ENCODE measurements at places on chromosomes 7 and 10.
A peak's percentile ranks its signal among the peaks of the same experiment; 100 is the strongest.

- DNase-seq = no peak
Observed at GRCh38 chr7:129169171-129169671, 19.2 kb upstream of the SMO start.

DNA sequence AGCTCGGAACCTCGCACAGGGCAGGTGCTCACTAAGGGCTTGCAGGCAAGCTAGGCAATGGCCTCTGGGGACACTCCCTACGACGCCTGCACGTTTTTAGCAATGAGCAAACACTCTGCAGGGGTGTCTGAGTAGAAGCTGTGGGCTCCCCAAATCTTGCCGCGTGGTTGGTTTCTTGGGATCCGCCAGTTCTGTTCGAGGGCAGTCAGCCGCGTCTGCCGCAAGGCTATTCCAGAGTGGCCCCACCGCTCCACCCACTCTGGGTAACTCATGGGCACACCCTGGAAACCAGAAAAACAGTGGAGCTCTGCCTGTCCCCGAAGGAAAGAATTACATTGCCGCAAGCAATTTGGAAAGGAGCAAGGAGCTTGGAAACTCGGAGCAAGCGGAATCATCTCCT, 189.3 kb upstream of the LYZL2 start:
- no peak for DNase-seq

GRCh38 chr10:29804025-29804852, 169.5 kb upstream of the SVIL start:
- DNase-seq = peak; percentile 87

DNA sequence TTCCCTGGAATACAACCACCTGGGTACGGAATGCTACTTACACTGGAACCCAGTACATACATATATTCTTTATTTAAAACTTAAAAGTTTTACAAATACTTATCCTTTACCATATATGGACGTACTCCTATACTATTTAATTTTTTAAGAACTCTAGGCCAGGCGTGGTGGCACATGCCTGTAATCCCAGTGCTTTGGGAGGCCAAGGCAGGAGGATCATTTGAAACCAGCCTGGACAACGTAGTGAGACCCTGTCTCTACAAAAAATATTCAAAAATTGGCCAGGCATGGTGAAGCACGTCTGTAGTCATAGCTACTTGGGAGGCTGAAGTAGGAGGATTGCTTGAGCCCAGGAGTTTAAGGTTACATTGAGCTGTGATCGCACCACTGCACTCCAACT, 2.0 kb downstream of the RBM28 start:
- no peak for DNase-seq

- DNase-seq = no peak
Observed at GRCh38 chr10:112801748-112802147, 148.3 kb upstream of the TCF7L2 start.

DNA sequence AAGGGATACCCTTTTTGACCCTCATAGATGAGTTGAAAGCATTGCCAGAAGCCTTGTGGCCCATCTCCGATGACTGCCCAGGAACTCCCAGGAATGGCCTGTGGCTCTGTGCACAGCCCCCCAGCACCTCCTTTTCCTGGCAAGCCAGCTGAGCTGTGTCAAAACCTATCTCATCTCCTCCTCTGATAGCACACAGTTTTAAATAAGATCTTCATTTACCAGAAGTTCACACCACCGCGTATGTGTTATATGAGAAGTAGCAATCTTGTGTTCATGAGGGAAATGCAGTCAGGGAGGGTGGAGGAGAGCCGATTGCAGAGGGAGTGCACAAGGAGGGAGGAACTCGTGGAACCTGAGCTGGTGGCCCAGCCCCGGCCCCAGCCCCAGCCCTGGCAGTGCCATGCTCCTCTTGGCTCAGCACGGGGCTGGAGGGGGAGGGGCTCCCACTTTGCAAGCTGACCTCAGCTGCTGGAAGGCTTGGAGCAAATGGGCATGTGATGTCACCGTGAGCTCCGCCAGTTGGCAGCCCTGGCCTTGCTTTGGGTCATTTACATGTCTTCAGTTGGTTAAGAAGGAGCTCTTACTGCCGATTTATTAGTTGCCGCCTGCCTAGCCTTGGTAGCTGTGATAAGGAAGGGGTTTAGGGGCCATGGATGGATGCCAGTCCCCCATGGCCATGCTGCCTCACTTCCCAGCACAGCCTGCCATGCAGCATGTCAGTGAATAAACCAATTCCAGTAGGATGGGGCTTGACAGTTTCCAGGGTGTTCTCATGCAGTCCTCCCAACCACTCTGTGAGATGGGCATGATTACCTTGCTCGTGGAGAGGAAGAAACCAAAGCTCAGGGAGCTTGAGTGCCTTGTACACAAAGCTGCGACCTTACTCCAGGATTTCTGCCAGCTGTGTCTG, 20.0 kb downstream of the UNC5B start:
- DNase-seq = no peak

- DNase-seq = no peak
Observed at GRCh38 chr10:13969792-13970140, 361.0 kb downstream of the FRMD4A start.

DNA sequence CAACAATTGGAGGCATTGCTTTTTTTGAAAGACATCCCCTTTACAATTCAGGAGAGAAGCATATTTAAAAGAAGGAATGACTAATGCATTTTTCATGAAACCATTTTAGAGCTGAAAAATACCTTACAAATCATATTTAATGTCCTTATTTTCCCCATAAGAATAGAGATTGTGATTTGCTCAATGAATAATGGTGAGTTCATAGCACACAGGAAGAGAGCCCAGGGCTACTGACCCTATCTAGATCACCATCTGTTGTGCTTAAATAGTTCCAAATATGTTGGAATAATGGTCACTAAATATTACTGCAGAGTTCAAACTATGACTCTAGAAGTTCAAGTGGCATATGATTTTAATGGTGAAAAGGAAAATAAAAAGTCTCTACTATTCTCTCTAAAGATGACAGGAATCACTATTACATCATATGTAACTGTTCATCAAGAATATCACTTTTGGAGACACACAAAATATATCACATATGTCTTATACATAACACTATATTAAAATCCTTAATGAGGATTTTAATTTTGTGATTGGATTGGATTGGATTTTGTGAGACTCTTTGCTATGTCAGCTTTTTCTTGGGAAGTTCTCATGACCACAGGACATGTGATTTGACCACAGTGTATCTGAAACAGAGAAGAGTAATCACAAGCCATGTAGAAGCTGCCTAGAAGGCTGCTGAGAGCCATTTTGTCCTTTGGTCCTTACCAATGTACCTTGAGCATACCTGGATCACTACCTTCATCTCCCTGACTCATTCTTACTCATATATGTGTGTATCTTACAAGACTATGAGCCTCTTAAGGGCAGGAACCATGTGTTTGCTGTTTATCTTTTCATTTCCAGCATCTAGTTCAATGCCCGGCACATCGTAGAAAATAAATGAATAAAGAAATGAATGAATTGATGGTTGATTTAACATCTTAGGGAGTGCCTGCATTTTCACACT, 26.4 kb downstream of the SLC16A9 start:
- no peak for DNase-seq

DNA sequence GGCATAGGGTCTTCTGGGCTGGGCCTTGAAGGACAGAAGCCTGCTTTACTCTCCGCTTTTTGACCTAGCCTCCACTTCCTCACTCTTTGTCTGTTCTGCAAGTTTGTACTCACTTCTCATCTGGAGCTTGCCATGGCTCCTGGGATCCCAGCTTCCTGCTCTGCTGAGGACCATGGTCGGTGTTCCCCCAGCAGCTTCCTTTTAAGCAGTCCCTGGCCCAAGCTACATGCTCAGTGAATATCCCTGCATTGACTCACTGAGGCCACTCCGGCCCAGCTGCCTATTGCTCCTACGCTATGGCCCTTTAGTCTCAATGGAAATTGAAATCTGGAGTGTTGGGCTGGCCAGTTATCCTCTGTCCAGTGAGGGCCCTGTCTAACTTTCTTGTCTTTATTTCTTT, 427.7 kb downstream of the RPS24 start:
- no peak for DNase-seq

- no peak for DNase-seq
Observed at GRCh38 chr7:44867073-44867995, 18.0 kb downstream of the PURB start.

GRCh38 chr10:71201849-71202248, 10.5 kb upstream of the UNC5B start:
- no peak for DNase-seq

- no peak for DNase-seq
Observed at GRCh38 chr10:69663369-69663947, 33.4 kb downstream of the FAM241B start.

- DNase-seq = no peak
Observed at GRCh38 chr7:151080067-151080521, 515 bp downstream of the FASTK start.

GRCh38 chr7:73894733-73895551, 34.0 kb downstream of the TMEM270 start:
- peak; percentile 94 for DNase-seq

DNA sequence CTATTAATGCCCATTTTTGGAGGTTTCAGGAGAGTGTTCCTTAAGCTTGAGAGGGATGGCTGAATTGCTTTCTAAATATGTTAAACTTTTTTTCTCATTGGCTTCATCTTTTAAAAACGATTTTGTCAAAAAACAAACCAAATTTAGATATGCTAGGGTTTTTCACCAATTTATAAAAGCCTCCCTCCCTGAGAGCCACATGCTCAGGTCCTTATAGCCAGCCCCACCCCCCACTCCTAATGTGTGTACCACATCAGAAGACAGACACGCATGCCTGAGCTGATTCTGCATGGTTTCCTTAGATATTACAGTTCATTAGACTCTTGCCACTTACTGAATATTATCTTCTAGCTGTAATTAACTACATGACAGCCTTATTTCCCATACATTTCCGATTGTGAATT, 2.0 kb downstream of the CUL1 start:
- DNase-seq = no peak

GRCh38 chr7:148044173-148044572, 546.4 kb upstream of the C7orf33 start:
- no peak for DNase-seq

DNA sequence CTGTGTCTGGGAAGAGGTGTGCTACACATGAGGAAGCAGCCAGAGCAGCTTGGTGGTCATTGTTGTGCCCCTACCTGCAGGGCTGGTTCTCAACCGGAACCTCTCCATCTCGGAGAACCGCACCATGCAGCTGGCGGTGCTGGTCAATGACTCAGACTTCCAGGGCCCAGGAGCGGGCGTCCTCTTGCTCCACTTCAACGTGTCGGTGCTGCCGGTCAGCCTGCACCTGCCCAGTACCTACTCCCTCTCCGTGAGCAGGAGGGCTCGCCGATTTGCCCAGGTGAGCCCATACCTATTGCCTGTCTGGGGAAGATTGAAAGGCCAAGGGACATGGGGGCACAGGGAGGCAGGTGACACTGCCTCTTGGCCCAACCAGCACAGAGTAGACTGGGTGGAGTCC, 29.3 kb upstream of the CSGALNACT2 start:
- DNase-seq = no peak

DNA sequence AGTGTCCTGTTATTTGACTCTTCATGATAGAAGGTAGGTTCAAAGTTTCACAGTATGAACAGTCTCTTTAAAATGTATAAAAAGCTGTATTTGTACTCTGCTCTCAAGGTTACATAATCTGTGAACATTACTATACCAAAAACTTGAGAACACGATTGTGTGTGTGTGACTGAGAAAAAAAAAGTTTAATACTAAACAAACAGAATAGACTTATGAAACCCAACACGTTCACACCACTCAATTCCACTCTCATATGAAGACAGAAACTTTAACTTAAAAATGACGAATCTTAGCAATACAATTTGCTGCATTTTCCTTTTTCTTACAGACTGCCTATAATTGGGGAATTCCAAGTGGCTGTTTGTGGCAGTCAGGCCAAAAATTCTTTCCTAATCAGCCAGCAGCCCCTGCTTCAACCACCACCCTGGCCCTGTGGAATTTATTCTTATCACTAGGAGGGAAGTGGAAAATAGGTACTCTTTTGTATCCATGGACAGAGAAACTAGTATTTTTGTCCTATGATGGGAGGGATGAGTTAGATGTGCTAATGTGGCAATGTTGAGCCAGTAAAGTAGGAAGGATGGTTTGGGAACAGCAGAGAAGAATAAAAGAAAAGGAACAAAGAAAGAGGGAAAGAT, 42.8 kb downstream of the MINDY3 start:
- no peak for DNase-seq

- DNase-seq = peak; percentile 79
Observed at GRCh38 chr10:77163670-77164348, 473.8 kb downstream of the KCNMA1 start.

- no peak for DNase-seq
Observed at GRCh38 chr10:77291596-77292505, 345.8 kb downstream of the KCNMA1 start.

DNA sequence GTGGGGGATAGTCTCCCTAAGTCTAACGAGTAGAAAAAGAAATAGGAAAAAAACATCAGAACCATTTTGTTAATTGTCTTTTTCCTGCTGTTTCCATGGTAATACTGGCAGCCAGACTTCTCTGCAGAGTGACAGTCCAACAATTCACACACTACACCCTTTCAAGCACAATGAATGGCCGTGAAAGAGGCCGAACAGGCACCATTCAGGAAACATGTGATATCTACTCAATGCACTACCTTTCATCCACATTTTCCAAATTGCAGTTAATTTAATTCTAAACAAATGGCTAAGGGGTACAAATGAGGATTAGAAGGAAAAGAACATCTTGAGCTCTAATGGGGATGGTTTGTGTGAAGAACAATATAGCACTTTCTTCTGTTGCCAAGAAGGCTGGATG, 358.5 kb upstream of the ANKRD30A start:
- DNase-seq = no peak

DNA sequence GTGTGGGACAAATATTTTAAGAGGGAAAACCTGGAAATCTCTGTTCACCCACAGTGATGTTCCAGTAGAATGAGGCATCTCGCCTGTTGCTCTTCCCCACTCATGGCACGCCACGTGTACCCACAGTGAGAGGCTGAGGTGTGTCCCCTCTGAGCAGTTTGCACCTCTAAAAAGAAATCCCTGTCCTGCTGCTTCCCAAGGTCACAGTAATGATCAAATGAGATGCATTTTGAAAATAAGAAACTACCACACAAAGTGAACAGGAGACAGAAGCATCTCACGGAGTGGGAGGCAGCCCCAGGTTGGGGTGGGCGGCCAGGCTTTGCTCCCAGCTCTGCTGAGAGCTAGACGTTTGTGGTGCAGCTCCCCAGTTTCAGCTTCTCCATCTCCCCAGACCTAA, 12.4 kb upstream of the ZNF777 start:
- no peak for DNase-seq

- DNase-seq = no peak
Observed at GRCh38 chr10:109880886-109881768, 42.2 kb downstream of the XPNPEP1 start.

DNA sequence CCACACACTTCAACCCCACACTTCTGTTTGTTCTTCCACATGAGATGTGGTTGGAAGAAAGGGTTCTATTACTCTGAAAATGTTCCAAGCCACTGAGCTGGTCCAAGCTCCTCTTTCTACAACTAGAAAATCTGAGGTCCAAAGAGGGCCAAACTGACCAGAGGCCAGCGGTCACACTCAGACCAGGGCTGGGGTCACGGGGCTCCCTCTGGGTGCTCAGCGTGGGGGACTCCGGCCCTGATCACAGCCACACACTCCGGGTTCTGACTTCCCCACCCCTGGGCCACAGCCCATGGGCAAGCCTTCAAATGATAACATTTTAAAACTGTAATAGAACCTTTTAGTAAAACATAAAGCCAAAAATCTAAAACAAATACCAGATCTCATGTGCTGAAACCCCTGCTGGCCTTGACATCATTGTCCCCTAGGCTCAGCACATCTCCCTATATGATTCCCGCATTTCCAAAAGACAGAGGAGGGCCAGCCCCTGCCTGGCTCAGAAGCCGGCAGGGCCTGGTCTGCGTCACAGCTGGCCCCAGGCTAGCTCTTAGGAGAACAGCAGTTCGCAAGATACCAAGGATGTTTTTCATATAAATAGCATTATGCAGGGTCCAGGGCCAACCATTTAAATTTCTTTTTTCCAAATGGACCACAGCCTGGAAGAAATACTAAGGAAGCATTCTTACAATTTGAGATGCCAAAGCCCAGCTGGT, 3.3 kb downstream of the CRYGN start:
- no peak for DNase-seq

All from HS-27A (cell line).